ENCODE measurements at places on chromosomes 6 and 20.
A peak's percentile ranks its signal among the peaks of the same experiment; 100 is the strongest.

DNA sequence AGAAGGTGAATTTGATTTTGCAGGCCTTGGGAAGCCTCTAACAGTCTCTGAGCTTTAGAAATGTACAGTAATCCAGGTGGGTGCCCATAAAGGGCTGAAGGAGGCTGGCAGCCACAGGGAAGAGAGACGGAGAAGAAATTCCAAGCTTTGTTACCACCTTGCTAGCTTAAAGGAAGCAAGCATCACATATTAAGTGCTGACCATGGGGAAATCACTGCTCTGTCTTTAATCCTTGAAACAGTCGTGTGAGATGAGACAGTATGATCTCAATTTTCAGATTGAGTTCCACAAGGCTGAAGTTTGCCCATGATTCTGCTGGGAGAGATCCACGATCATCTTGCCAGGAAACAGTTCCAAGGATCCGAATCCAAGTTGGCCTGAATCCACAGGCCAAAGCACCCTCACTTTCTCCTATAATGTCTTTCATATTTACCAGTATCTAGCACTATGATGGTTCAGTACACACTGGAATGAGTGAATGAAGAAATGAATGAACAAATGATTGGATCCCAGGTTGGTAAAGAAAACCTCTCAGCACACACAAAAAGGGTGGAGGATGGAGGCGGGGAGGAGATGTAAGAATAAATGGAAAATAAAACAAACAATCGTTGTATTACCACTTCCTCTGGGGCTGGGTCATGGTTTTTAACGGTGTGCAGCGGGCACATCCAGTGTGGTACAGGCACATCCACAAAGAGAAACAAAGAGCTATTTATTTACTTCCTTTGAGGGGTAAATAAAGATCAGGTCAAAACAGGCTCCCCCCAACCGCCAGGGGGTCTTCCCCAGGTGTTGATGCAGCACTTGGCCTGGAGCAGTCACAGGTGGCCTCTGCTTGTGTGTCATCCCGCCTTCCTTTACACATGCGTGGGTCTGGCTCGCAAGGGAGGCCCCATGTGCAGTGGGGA is 28.2 kb upstream of the TAF8 start:
- DNase-seq, result peak; percentile 29

- no peak for DNase-seq
These were observed 121.9 kb upstream of the PRL start for GRCh38 chr6:22418714-22419113.

DNA sequence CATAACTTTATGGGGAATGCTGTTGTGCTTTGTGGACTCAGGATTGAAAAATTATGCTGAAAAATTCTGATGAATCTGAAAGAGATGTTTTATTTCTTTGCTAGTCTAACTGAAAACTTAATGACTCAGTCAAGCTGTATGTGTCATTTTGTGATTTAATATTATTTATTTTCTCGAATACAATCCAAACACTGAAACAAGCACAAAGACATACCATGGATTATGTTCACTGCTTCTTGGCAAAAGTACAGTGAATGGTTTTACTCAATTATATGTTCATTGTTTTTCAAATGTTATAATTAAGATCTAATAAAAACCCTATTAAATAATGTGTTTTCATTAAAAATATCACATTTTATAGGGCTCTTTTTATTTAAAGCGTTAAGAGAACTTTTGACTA is 330.6 kb upstream of the EPHA7 start:
- DNase-seq, result no peak

DNA sequence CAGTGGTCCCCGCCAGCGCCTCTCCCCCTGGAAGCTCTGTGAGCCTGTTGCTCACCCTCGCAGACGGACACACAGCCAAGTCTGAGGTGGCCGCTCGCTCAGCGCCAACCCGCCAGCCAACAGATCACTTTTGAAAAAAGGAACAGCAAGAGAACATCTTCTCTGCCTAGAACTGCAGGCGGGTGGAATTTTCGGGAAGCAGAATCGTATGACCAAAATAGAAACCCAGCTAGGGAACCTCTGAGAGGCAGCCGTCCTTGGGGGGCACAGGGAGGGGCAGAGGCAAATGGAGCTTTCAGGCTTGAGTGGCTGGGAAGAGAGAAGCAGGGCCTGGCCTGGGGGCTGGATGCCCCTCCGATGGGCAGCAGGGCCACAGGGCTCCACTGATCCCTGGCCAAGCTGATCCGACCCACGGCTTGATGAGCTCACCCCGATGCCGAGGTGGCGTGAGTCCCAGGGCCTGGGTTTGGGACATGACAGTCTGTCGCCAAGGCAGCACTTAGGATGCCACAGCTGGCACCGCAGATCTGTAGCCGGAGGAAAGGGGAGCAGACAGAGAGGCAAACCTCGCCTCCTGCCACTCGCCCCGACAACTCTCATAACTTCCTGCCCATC is 9.8 kb downstream of the NFATC2 start:
- no peak for DNase-seq

DNA sequence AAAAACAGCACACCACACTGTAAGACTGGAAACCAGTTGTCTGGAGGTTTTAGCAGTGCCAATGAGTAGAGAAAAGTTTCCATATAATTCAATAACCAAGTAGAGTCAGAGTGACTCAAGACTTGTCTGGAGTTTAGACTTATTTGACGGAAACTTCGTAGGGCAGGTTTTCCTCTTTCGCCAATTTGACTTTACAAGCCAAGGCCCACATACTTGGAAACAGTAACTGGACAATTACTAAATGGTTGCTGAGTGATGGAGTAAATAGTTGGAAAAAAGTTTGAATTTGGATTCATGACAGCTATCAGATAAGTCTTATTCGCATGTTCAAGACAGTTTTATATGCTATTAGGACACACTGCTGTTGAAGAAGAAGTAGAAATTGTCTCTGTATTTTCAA is 48.1 kb upstream of the CTAGE9 start:
- no peak for DNase-seq

- DNase-seq, result no peak
These were observed 29.6 kb downstream of the GSS start for GRCh38 chr20:34925981-34926380.

- DNase-seq, result no peak
These were observed 51.6 kb upstream of the PMEPA1 start for GRCh38 chr20:57761413-57761734.

DNA sequence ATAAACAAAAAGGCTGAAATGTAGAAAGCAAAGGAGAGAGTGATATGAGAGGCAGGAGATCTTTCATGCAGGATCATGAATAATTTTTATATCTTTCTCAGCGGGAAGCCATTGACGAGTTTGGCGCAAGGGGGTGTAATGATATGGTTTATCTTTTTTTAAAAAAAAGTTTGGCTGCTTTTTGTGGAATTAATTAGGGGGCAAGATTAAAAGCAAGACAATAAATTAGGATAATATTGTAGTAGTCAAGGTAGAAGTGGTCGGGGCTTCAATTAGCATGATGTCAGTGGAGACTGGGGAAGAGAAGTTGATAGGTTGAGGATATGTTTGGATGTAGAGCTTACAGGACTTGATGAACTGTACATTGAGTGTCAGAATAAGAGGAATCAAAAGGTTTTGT is 4.0 kb downstream of the SENP6 start:
- DNase-seq, result no peak

DNA sequence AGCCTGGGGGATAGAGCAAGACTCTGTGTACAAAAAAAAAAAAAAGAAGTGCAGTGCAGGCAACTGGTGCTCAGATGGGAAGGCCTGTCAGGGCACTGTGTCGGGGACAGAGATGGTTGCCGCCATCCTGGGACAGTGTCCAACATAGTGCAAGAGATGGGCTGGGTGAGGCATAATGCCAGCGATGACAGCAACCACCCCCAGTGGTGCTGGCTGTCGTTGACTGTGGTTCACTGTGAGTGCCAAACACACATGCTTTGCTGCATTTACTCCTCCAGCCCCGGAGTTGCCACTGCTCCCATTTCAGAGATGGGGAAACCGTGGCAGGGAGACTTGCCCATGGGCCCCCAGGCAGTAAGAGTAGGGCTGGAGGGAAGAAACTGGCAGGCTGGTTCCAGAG is 5.2 kb upstream of the C20orf203 start:
- no peak for DNase-seq

- no peak for DNase-seq
These were observed 215.4 kb downstream of the HDGFL1 start for GRCh38 chr6:22784601-22785410.

GRCh38 chr6:23266536-23266935 is 697.2 kb downstream of the HDGFL1 start:
- DNase-seq, result no peak

GRCh38 chr6:106002005-106002404 is 84.1 kb upstream of the PRDM1 start:
- no peak for DNase-seq

DNA sequence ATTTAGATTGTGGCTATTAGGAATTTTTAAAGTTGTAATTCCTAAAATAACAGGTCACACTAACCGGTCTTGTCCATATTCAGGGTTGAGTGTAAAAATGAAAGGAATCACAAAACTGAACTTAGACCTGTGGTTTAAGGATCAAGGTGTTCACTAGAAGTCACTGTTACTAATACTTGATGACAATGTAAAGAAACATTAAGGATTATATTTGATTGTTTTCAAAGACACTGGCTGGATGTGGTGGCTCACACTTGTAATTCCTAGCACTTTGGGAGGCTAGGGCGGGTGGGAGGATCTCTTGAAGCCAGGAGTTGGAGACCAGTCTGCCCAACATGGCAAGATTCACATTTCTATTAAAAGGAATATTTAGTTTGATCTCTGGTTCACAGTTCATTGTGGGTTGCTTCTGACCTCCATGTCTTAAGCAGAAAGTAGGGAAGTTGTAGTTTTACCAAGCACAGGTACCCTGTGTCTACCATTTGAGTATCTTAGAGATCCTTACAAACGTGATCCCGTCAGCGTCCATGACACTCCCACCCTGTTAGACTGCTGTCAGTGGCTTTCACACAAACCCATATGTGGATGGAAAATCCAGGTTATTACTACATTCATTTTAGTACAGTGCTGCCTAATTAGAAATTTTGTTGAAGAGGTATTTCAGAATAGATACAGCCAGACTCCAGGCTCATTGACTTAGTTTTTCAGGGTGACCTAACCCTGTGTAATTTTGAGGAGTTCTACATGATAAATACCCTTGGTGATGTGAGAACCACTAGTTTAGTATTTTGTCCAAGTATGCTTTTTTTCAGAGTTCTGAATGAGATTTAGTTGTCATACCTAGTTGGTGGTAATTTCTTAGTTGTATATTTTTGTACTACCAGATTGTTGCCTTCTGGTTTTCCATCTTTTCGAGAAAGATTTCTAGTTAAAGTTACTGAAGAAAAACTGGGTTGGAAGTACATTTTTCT is 10.2 kb downstream of the SRSF3 start:
- DNase-seq, result no peak

GRCh38 chr6:25192590-25193459 is 86.3 kb upstream of the CARMIL1 start:
- DNase-seq, result no peak

All from activated naive CD4-positive, alpha-beta T cell (primary cell).